ENCODE measurements at places on chromosomes 1 and 21.
A peak's percentile ranks its signal among the peaks of the same experiment; 100 is the strongest.

DNA sequence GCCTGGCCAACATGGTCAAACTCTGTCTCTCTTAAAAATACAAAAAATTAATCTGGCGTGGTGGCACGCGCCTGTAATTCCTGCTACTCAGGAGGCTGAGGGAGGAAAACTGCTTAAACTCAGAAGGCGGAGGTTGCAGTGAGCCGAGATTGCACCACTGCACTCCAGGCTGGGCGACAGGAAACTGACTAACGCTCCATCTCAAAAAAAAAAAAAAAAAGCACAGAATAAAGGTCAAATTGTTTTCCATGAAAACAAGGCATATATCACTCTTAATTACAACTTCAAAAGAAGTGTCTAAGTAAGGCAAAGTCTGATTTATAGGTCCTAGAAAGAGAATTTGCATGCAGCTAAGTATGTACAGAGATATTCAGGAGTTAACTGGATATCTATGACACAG lies 25.6 kb downstream of the EYA3 start:
- DNase-seq, result peak; percentile 69

- DNase-seq, result peak; percentile 60
Observed at GRCh38 chr1:109091078-109091838, 694 bp downstream of the TMEM167B start.

DNA sequence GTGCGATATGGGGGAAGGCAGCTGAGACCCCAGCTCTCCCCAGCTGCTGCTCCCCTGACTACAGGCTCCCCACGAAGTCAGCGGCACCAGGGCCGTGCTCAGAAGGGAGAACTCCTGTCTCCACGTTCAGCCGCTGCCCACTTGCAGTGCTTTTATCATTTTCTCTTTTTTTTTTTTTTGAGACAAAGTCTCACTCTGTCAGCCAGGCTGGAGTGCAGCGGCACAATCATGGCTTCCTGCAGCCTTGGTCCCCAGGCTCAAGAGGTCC lies 933 bp upstream of the FTCD start:
- DNase-seq, result no peak

DNA sequence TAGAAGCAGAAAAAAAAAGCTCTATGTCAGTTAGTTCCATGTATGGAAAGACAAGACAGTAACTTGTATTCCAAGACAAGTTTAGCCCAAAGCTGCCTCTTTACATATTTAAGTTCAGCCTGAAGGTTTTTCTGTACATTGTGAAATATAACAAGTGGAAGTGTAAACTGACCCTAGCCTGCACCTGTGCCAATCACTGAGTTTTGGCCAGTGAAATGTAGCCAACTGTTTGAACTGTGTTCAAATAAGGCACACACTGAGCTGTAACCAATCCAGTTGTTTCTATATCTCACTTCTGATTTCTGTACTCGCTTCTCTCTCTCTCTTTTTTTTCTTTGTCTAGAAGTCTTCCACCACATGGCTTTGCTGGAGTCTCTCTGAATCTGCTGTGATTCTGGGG lies 1227.1 kb downstream of the NCAM2 start:
- no peak for DNase-seq

DNA sequence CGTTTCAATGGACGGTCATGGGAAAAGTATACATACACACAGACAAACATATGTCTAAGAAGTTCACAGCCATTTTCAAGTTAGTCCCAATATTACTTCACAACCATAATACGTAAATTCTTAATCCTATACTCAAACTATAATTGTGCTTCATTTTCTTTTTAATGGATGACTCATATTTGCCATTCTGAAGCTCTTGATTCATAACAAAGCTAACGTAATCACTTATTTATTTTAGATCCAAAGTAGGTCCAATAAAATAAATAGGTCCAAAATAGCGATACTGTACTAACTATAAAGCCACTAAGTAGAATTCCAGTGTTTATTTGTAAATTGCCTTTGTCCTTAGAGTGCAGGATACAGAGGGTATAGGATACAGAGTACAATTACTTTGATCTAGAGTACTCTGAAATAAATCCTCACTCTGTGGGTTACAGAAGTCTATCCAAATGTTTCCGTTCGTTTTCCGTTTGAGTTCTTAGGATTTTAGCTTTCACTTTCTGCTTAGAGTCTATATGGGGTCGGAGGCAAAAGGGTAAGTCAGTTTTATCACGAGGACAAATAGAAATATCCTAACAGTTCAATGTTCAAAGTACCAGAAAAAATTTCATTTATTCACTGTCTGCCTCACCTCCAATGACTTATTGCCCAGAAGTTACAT lies 8.8 kb upstream of the C1orf115 start:
- no peak for DNase-seq

GRCh38 chr21:37405629-37406028 lies 39.1 kb downstream of the DYRK1A start:
- no peak for DNase-seq

DNA sequence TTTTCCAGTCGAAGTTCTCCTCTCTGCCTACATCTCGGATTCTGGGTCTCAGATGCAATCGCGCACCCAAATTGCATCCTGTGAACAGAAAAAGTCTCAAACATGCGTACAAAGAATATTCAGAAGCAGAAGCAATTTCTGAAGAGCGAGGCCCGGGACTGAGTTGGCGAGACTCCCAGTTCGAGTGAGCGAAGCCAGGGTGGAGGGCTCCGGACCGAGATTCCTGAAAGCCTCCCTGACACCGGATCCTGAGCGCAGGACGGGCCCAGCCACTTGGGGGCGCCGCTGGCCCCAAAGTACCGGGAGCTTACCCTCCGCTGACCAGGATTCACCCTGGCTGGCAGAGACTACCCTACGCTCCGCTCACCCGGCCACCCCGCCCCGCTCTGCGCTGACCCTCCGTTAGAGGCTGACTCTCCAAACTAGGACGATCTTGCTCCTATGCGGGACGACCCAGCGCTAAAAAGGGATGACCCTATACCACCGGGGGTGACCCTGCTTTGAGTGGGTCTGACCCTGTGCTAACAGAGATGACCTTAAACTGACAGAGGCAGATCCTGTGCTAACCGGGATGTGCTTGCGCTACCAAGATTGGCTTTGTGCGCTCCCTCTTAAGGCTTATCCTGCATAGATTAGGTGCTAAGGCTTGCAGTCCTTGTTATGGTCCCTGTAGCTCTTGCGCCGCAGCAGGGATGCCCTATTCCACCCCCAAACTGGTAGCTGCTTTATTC lies 12.1 kb downstream of the FOXD2 start:
- DNase-seq, result no peak

- no peak for DNase-seq
Observed at GRCh38 chr21:27954543-27955165, 987.8 kb upstream of the ADAMTS5 start.

GRCh38 chr1:48677306-48678287 lies 99.1 kb downstream of the BEND5 start:
- peak; percentile 55 for DNase-seq

DNA sequence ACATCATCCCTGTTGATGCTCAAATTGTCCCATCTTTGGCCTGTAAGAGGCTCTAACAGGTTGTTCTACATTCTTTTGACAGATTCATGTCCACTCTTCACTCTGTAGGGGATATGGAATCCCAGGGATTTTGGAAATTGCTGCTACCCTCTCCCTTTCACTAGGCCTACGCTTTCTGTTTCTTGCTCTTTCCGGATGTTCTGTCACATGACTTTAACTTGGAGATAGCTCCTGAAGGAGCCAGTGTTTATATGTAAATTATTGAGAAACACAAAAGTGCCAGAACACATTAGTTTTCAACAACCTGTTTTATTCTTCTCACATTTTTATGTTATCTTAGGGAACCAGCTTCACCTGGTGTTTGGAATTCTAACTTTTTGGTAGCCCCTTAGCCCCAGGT lies 287.1 kb upstream of the ST6GALNAC5 start:
- DNase-seq, result no peak

- DNase-seq, result peak; percentile 20
Observed at GRCh38 chr1:198498881-198499280, 41.6 kb downstream of the ATP6V1G3 start.

DNA sequence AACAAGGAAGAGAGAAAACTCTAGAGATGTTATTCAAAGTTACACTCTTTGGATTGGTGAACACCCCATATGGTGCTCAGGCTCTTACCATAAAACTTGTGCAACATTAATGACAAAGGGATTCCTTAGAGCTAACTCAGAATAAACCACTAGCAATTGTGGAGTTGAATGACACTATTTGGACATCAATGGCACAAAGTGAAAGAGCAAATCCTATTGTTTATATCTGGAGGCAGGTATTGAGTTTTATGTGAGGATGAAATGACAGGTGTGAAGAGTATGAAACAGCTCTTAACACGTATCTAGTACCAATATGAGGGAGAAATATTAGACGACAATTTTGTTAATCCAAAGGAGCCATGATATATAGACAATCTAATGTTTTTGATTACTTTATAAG lies 584.9 kb upstream of the PBX1 start:
- no peak for DNase-seq

DNA sequence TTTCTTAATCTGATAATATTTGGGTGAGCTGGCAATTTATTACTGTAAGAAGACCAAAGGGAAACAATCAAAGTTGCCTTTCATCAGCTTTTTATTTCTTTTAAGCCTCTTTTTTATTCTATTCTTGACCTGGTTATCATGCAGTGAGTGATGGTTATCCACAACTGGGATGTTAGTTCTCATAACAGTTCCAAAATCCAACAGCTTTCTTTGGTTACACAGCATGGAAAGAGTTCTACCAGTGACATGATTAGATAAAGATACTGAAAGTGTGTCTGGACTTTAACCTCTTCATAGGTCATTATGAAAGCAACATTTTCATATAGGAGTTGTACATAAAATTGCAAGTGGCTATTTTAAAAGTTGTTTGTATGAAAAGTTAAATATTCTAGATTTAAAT lies 163.0 kb downstream of the SYT2 start:
- no peak for DNase-seq

DNA sequence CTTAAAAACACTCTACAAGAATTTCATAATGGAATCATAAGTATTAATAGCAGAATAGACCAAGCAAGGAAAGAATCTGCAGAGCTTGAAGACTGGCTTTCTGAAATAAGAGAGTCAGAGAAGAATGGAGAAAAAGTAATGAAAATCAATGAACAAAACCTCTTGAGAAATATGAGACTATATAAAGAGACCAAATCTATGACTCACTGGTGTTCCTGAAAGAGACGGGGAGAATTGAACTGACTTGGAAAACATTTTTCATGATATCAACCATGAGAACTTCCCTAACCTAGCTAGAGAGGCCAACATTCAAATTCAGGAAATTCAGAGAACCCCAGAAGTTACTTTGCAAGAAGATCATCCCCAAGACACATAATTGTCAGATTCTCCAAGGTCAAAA lies 85.6 kb downstream of the GDAP2 start:
- DNase-seq, result peak; percentile 32

GRCh38 chr1:22216210-22216883 lies 73.5 kb upstream of the WNT4 start:
- DNase-seq, result no peak

- DNase-seq, result no peak
Observed at GRCh38 chr1:185154912-185155513, 1.7 kb downstream of the TRMT1L start.

DNA sequence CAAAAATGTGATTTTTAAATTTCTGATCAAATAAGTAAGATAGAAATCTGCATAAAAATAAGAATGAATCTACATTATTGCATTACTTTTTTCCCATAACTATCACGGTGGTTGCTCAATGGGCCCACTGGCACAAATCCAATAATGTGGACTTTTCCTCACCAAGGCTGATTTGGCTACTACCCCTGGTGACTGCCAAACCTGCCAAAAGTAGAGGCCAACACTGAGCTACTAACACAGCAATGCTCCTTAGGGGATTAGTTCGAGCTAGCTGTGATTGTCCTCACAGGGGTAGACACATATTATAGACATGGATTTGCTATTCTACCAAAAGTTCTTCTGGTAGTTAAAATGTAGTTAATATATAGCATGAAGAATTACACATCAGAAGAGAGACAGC lies 107.7 kb upstream of the ZNHIT6 start:
- DNase-seq, result no peak

DNA sequence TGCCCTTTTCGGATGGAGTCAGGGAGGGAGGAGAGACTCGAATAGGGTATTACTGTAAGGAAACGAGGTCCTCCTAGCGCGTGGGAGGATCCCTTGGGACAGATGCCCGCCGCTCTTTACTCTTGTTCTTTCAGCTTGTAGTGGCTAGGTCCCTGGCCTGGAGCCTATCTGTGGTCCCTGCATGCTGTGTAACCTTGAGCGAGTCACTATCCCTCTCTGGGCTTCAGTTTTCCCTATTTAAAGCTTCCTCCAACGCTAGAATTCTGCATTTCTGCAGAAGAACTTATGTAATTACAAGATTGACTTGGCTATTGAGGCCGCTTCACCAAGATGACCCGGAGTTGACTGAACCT lies 744 bp downstream of the MIER1 start:
- no peak for DNase-seq

DNA sequence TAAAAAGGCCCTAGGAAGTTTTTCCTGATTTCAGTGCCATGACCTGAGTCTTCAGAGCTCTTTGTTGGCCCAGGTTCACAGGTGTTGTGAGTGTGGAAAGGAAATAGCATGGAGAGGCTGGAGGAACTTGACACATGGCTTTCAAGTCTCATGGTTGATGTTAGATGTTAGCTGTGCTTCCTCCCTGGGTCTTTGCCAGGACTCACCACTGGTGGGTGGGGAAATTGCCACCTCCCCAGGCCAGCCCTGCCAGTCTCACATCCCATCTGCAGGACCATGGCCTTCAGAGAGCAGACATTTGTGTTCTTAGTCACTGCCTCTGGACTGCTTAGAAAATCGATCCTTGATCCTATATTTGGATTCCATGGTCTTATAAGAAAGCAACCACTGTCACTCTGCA lies 383.2 kb downstream of the DISC1 start:
- no peak for DNase-seq

- DNase-seq, result no peak
Observed at GRCh38 chr1:9300573-9300972, 7.9 kb downstream of the SPSB1 start.

DNA sequence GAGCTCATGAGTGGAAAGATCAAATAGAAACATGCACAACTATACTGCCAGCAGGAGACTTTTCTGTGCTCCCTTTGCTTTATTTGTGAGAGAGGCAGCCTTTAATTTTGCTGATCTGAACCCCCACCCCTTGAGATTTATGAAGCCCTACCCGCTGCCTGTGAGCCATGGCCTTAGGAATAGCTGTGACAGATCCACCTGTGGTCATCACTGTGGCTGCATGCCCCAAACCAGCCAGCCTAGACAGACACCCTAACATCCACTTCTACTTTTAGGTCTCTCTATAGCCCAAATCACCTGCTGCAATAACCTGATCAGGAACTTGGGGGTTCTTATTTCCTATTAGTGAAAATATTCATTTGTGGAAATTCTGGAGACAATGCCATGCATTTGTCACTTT lies 196.2 kb downstream of the C1orf94 start:
- no peak for DNase-seq

DNA sequence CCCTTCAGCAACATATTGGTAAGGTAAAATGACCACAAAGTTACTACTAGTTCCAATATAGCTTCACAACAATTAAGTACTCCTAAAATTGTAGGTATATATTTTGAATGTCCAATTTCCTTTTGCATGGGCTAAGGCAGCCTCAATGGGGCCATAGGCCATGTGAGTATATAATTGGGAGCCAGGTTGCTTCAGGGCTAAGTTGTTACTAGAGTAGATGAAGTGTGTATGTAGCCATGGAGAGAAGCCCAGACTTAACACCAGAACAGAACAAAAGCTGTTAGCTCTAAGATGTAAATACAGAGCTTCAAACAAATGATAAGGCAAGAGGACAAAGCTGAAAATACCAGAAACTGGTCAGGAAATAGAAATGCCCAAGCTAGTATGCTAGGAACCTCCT lies 16.2 kb downstream of the ITGB3BP start:
- DNase-seq, result no peak

- no peak for DNase-seq
Observed at GRCh38 chr1:22290157-22290556, 147.3 kb upstream of the WNT4 start.

GRCh38 chr21:29218749-29219148 lies 80.0 kb upstream of the BACH1 start:
- DNase-seq, result no peak
